Stomach (tissue), 19 donors: ENCODE measurements at places on chromosomes 5 and 9. TPM values are rescaled to one million over a fixed set of nuclear protein-coding genes. Genes with fewer than 3 reads are reported as not detected.

The STRBP gene
- 8.2 TPM for polyA plus RNA-seq

The BHMT gene
- 0.53 TPM for polyA plus RNA-seq

The STC2 gene
- 0.62 TPM for polyA plus RNA-seq

The FAM200C gene
- polyA plus RNA-seq = 1.4 TPM

The ZFP2 gene
- polyA plus RNA-seq = 1.2 TPM

The XPA gene
- 21.6 TPM for polyA plus RNA-seq

The ECSCR gene
- polyA plus RNA-seq = 5.4 TPM

The TRMT10B gene
- polyA plus RNA-seq = 4.1 TPM

The STPG3 gene
- not detected for polyA plus RNA-seq

The ZFYVE16 gene
- 5.8 TPM for polyA plus RNA-seq

The CCDC180 gene
- 1.7 TPM for polyA plus RNA-seq

The ACOT12 gene
- polyA plus RNA-seq = not detected

The FOXB2 gene
- not detected for polyA plus RNA-seq

The FGF18 gene
- polyA plus RNA-seq = 0.37 TPM

The NFIB gene
- 6.7 TPM for polyA plus RNA-seq

The PCDHB6 gene
- 0.15 TPM for polyA plus RNA-seq

The GPR151 gene
- polyA plus RNA-seq = not detected

The ACSL6 gene
- 0.19 TPM for polyA plus RNA-seq

The SPINK7 gene
- polyA plus RNA-seq = 4.9 TPM

The SLC34A1 gene
- polyA plus RNA-seq = not detected

The LYSMD3 gene
- 6.0 TPM for polyA plus RNA-seq

The NPDC1 gene
- 186 TPM for polyA plus RNA-seq

The FGF1 gene
- polyA plus RNA-seq = 0.92 TPM

The CDC20B gene
- polyA plus RNA-seq = not detected

The PCDHGC5 gene
- polyA plus RNA-seq = 0.12 TPM

The IRX2 gene
- 7.0 TPM for polyA plus RNA-seq

The ANKRD55 gene
- not detected for polyA plus RNA-seq

The PRDM9 gene
- polyA plus RNA-seq = not detected

The SMIM33 gene
- polyA plus RNA-seq = 0.46 TPM

The RNF183 gene
- 5.6 TPM for polyA plus RNA-seq

The PLPP7 gene
- polyA plus RNA-seq = 0.92 TPM

The ZDHHC11 gene
- 2.4 TPM for polyA plus RNA-seq

The RANBP3L gene
- 1.4 TPM for polyA plus RNA-seq

The GFPT2 gene
- 3.5 TPM for polyA plus RNA-seq

The ACER2 gene
- 7.8 TPM for polyA plus RNA-seq

The SPINK1 gene
- 6,952 TPM for polyA plus RNA-seq

The C9orf153 gene
- not detected for polyA plus RNA-seq

The PLK2 gene
- polyA plus RNA-seq = 25.8 TPM

The HBEGF gene
- polyA plus RNA-seq = 15.0 TPM

The GCNT4 gene
- polyA plus RNA-seq = 3.3 TPM

The PWWP2A gene
- polyA plus RNA-seq = 7.8 TPM

The IFNA21 gene
- polyA plus RNA-seq = not detected

The COL15A1 gene
- 13.3 TPM for polyA plus RNA-seq

The F12 gene
- polyA plus RNA-seq = 13.6 TPM

The BTF3 gene
- 765 TPM for polyA plus RNA-seq

The PRRX2 gene
- polyA plus RNA-seq = 8.4 TPM

The SPINK4 gene
- polyA plus RNA-seq = 2.1 TPM

The KIF20A gene
- 7.3 TPM for polyA plus RNA-seq

The DRD1 gene
- polyA plus RNA-seq = not detected

The C5orf46 gene
- polyA plus RNA-seq = not detected

The ISL1 gene
- polyA plus RNA-seq = 6.9 TPM

The CNTLN gene
- polyA plus RNA-seq = 2.0 TPM

The CFAP77 gene
- polyA plus RNA-seq = not detected

The LRRC70 gene
- 2.3 TPM for polyA plus RNA-seq

The CATSPER3 gene
- polyA plus RNA-seq = 0.62 TPM

The NREP gene
- polyA plus RNA-seq = 9.9 TPM

The MAML1 gene
- polyA plus RNA-seq = 5.8 TPM

The BTNL8 gene
- polyA plus RNA-seq = 0.76 TPM
